Neural progenitor cell (in vitro differentiated cells): ENCODE measurements at places on chromosomes 4 and X. TPM values are rescaled to one million over a fixed set of nuclear protein-coding genes. Genes with fewer than 3 reads are reported as not detected.

Gene SSX4
- total RNA-seq = not detected in 2 replicates

Gene GAGE13
- not detected in 2 replicates for total RNA-seq

Gene USP17L26
- not detected in 2 replicates for total RNA-seq

Gene KCTD8
- 0.06 TPM in 1 of 2 replicates, not detected in the other for total RNA-seq

Gene CSAG2
- not detected in 2 replicates for total RNA-seq

Gene SULT1E1
- total RNA-seq = not detected in 2 replicates

Gene PCDH18
- 162 and 220 TPM in 2 replicates for total RNA-seq

GRCh38 chr4:8368998-8369397, 71.5 kb downstream of the ACOX3 start:
- H3K4me1 ChIP-seq = no peaks in the 10 kb centered on the region
- DNase-seq = no peak
- H3K27me3 ChIP-seq = no peaks in the 10 kb centered on the region
- no peak overlapping the region for H3K4me3 ChIP-seq

DNA sequence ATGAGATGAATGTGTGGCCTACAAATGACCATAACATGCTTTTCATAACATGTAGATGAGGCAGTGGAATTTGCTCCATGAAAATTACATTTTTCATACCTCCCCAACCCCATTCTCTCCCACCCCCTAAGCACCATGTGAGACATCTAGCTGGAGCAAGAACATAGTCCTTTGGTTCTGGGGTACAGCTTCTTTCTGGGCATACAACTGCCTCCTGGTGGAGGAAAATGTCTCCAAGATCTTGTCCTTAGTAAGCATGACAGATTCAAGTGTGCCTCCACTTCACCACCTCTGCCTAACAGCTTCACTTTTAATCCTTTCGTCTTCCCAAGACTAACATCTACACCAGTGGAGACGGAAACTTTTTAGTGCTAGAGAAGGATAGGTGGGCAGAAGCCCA, 8.0 kb downstream of the EXOC1L start:
- H3K4me1 ChIP-seq = no peaks in the 10 kb centered on the region
- H3K27ac ChIP-seq = no peak overlapping the region
- no peaks in the 10 kb centered on the region for H3K36me3 ChIP-seq
- peaks cover 6% of the 10 kb centered on the region for H3K27me3 ChIP-seq

GRCh38 chr4:78002260-78002659, 54.9 kb upstream of the FRAS1 start:
- no peaks in the 10 kb centered on the region for H3K27me3 ChIP-seq
- H3K36me3 ChIP-seq = no peaks in the 10 kb centered on the region
- no peak for DNase-seq
- H3K4me3 ChIP-seq = no peak overlapping the region

- H3K36me3 ChIP-seq = no peaks in the 10 kb centered on the region
- no peak overlapping the region for H3K4me3 ChIP-seq
- H3K27me3 ChIP-seq = no peaks in the 10 kb centered on the region
- no peak overlapping the region for H3K27ac ChIP-seq
- peaks cover 5% of the 10 kb centered on the region for H3K4me1 ChIP-seq
Observed at GRCh38 chr4:26229974-26230373, 90.8 kb upstream of the RBPJ start.

DNA sequence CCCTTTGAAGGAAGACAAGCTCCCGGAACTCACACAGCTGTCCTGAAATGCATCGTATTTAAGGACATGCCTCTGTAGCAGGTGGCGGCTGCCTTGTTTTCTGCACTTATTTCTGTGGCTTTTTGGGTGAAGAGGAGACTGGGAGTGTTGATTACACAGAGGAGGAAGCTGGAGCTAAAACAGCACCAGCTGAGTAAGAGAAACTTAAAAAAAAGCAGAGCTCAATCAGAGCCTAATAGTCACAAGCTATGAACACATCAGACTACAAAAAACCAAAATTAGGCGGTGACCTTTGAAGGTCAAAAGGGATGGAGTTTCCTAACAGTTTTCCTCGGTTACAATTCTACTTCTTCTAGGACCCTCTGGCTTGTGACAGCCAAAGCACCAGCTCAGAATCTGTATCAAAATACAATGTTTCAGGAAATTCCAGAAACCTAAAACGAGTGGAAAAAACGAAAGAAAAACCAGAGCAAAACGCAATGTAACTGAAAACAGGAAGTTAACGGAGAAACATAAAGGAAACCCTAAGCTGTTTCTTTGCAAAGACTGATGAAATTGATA, 13.5 kb downstream of the PRKX start:
- peaks cover 4% of the 10 kb centered on the region for H3K4me1 ChIP-seq
- H3K4me3 ChIP-seq = no peak overlapping the region
- H3K36me3 ChIP-seq = no peaks in the 10 kb centered on the region
- no peak overlapping the region for H3K27ac ChIP-seq

- no peak overlapping the region for H3K27ac ChIP-seq
- peaks cover 6% of the 10 kb centered on the region for H3K4me1 ChIP-seq
- H3K4me3 ChIP-seq = peak overlapping the region; percentile 91
Observed at GRCh38 chr4:151409470-151410313, 716 bp downstream of the FHIP1A start.

GRCh38 chr4:119672938-119673337, 44.3 kb upstream of the PDE5A start:
- no peak overlapping the region for H3K27ac ChIP-seq
- no peak for DNase-seq
- no peak overlapping the region for H3K4me3 ChIP-seq
- H3K4me1 ChIP-seq = peaks cover 7% of the 10 kb centered on the region

GRCh38 chrX:100700809-100701208, 31.1 kb downstream of the SYTL4 start:
- no peak for DNase-seq
- H3K27me3 ChIP-seq = peaks cover 3% of the 10 kb centered on the region
- no peak overlapping the region for H3K27ac ChIP-seq

GRCh38 chr4:13476915-13477314, 7.2 kb downstream of the RAB28 start:
- H3K4me1 ChIP-seq = peaks cover 12% of the 10 kb centered on the region
- H3K27ac ChIP-seq = no peak overlapping the region
- H3K36me3 ChIP-seq = no peaks in the 10 kb centered on the region
- H3K4me3 ChIP-seq = no peak overlapping the region
- no peak for DNase-seq
- no peaks in the 10 kb centered on the region for H3K27me3 ChIP-seq

- DNase-seq = no peak
- H3K36me3 ChIP-seq = no peaks in the 10 kb centered on the region
Observed at GRCh38 chr4:4759232-4759631, 100.2 kb upstream of the MSX1 start.

GRCh38 chrX:12153741-12154140, 15.5 kb downstream of the FRMPD4 start:
- no peaks in the 10 kb centered on the region for H3K4me1 ChIP-seq
- H3K27ac ChIP-seq = no peak overlapping the region
- DNase-seq = no peak
- H3K27me3 ChIP-seq = no peaks in the 10 kb centered on the region
- no peaks in the 10 kb centered on the region for H3K36me3 ChIP-seq

- H3K27me3 ChIP-seq = no peaks in the 10 kb centered on the region
- no peak overlapping the region for H3K27ac ChIP-seq
- H3K36me3 ChIP-seq = no peaks in the 10 kb centered on the region
Observed at GRCh38 chrX:7220121-7220520, 72.2 kb upstream of the PUDP start.

GRCh38 chr4:94523033-94523580, 71.4 kb downstream of the PDLIM5 start:
- DNase-seq = no peak
- H3K27me3 ChIP-seq = no peaks in the 10 kb centered on the region
- H3K4me3 ChIP-seq = no peak overlapping the region
- H3K27ac ChIP-seq = no peak overlapping the region
